T-helper 1 cell (primary cell): ENCODE measurements at places on chromosomes 12 and 14.

GRCh38 chr14:64992328-64992885 lies 5.7 kb downstream of the FNTB start:
- no peak for DNase-seq

GRCh38 chr12:45407981-45408728 lies 192.3 kb downstream of the ANO6 start:
- DNase-seq: no peak

DNA sequence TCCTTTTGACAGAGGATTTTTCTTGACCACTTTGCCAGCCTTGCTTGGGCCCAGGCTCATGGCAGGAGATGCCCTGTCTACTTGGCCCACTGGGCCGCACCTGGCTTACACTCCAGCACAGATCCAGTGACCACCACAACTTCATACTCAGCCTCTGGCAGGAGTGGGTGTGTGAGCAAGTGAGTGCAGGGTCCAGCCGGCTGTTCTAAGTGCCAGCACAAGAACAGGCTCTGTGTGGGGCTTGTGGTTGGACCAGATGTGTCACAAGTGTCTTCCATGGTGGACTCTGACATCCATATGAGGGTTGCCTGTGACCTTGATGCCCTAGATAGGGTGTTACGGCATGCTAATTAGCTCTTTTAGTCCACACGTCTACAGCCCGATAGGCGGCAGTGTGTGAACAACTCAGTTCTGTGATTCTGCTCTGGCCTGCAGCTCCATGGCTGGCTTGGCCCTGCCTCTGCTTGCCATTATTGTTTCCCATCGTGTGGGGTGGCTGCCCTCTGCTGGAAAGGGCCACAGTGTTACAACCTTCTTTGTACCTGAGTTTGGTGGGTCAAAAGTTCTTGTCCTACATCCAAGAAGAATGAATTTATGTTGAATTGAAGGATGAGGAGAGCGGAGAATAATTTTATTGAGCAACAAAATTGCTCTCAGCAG lies 1089.1 kb downstream of the SLC6A15 start:
- DNase-seq: no peak

DNA sequence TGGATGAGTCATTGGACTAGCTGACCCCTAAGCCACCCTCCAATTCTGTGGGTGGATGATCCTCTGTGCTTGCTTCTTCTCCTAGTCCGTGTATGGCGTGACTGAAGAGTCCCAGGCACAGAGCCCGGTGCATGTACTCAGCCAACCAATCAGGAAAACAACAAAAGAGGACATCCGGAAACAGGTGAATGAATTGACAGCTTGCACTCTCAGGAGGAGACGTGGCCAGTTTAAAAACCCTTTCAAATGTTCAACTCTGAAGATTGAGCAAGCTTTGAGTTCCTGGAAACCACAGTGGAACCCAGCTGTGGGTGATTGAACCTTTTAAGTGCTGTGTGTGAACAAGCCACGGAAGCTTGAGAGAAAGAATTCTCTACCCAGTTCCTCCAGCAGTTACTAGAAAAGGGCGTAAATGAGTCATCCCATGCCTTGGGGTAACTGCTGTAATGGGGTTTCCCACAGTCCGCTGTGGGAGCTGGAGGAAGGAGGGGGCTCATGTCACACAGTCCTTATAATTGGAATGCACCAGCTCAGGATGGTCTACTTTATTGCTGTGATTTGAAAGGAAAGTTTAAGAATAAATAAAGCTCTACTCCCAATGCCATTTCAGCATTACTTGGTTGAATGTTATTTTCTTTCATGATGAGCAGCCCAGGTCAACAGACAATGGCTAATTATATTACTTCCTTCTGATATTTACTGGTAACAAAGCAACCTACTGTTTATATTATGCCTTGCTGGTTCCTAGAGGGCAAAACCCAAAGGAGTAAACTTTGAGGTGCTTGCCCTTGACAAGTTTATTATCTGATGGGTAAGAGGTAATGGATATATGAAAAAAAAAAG lies 417.0 kb downstream of the DPF3 start:
- DNase-seq: no peak

DNA sequence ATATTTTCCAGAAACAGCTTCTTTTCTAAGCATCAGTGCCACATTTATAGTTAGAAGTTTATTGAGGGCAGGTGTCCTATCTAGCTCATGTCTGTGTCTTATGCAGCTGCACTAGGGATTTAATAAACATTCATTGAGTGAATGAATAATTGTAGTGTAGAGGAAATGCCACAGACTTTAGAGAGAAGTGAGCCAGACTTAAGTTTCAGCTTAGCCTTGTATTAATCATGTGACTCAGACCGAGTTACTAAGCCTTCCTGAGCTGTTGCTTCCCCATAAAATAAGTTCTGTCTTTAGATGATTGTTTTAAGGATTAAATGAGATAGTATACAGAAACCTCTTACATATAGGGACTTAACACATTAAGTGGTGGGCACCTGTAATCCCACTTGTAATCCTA lies 236.1 kb upstream of the DDHD1 start:
- no peak for DNase-seq

GRCh38 chr12:69130064-69130463 lies 109.3 kb upstream of the CPSF6 start:
- DNase-seq: no peak

DNA sequence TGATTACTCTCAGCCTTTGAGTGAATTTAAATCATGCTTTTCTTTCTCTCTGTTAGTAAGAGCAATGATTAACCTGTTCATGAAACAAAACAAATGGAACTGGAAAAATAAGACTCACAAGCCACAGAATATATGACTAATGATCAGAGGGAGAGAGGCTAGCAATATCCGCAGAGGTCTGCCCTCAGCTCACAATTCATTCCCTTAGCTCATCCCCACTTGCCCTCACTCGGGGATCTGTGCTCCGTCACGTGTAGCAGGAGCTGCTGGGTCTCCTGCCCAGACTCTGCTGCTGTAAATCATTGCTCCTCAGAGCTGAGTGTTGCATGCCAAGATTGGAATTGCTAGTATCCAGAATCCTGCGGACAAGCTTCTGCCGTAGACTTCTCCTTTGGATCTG lies 53.1 kb upstream of the GNG2 start:
- DNase-seq: no peak

- no peak for DNase-seq
Observed at GRCh38 chr12:80966001-80966400, 28.3 kb upstream of the LIN7A start.

DNA sequence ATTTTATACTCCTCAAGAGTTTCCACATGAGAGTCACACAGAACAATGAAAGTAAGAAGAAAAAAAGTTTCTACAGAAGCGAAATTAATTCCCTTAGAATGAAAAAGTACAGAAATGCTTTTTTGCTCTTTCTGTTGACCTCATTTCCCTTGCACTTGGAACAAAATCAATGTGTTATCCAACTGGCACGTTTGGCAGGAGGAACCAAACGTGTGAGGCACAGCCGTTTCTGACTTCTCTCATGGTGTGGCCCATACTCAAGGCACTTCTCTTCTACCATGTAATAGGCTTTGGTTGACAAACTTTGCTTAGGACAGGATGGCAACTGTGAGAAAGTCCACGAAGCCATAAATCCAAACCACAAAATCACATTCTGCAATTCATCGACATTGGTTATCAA lies 297.0 kb downstream of the FUT8 start:
- no peak for DNase-seq

DNA sequence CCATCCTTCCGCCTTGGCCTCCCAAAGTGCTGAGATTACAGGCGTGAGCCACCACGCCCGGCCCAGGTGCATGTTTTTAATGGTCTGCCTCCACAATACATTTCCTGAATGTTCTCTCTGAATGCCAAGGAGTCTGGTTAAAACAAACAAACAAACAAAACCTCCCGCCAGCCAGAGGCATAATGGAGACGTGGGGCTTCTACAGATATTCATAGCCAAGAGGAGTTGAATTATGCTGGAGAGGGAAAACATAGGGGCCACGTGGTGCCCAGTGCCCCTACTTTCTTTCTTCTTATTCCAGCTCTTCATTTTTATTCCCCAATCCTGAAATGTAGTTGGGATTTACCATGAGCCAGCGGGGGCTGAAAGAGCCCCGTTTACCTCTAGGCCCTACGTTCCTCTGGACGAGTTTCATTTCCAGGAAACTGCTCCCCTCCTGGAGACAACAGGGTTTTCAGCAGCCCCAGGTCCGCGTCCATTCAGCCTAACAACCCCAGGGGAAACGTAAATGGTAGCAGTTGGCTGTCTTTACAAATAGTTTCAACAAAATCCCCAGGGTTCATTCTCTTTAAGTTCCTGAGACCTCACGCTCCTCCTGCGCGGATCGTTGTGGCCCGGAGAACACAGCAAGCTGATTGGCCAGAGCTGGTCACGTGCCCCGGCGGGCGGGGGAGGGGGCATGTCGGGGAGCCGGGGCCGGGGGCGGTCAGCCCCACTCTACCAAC lies 108.5 kb upstream of the ESRRB start:
- peak; percentile 1 for DNase-seq

GRCh38 chr12:85281636-85282312 lies 1.8 kb downstream of the ALX1 start:
- DNase-seq: no peak

DNA sequence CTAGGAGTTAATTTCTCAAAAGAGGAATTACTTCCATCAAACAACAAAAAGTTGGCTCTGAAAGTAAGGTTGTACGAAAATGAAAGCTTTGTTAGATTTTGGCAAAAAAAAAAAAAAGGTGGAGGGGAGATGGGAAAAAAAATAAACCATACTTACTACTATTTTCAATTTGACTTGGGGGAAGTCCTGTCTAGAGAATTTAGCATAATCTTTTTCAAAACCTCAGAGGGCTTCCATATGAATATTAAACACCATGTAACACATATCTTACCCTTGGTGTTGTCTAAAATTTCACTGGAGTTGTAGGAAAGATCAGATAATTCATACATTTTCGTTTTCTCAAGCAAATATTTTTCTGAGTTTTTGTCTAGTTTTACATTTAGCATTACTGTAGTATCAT lies 17.5 kb downstream of the GRIP1 start:
- DNase-seq: no peak

- no peak for DNase-seq
Observed at GRCh38 chr12:26434299-26435068, 239.1 kb downstream of the SSPN start.

- DNase-seq: no peak
Observed at GRCh38 chr12:99431203-99431602, 216.3 kb upstream of the GARIN6 start.

- no peak for DNase-seq
Observed at GRCh38 chr14:99519347-99519881, 38.2 kb downstream of the CCNK start.

DNA sequence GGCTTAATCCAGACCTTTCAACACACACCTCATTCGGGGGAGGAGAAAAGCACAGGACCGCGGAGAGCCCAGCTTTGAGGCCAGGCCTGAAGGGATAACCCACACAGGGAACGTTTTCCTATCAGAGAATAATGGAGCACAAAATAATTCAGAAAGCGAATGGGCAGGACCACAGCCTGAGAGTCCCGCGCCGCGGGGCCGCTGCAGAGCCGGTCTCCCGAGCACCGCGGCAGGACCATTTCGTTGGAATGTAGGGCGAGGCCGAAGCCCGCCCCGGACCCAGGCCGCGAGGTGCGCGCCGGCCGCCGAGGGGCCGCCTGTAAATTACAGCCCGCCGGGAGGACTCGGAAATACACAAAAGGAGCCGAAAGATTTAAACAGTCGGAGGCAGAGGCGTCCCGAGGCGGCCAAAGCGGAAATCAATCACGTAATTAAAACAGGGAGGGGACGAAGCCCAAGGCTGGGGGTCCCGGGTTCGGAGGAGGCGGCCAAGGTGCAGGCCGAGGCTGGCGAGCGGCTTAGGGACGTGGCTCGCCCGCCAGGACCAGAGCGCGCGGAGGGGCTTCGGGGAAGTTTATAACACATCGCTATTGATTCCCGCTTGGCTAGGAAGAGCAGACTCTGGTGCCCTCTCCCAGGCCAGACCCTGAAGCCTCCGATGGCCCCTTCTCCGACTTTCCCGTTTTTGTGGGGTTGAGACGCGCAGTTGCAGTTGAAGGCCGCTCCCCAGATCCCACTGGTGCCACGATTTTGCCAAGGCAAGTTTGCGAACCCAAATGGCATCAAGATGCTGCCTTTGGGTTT lies 6.3 kb upstream of the HOXC4 start:
- DNase-seq: no peak

GRCh38 chr14:102392506-102392905 lies 29.8 kb downstream of the TECPR2 start:
- no peak for DNase-seq

DNA sequence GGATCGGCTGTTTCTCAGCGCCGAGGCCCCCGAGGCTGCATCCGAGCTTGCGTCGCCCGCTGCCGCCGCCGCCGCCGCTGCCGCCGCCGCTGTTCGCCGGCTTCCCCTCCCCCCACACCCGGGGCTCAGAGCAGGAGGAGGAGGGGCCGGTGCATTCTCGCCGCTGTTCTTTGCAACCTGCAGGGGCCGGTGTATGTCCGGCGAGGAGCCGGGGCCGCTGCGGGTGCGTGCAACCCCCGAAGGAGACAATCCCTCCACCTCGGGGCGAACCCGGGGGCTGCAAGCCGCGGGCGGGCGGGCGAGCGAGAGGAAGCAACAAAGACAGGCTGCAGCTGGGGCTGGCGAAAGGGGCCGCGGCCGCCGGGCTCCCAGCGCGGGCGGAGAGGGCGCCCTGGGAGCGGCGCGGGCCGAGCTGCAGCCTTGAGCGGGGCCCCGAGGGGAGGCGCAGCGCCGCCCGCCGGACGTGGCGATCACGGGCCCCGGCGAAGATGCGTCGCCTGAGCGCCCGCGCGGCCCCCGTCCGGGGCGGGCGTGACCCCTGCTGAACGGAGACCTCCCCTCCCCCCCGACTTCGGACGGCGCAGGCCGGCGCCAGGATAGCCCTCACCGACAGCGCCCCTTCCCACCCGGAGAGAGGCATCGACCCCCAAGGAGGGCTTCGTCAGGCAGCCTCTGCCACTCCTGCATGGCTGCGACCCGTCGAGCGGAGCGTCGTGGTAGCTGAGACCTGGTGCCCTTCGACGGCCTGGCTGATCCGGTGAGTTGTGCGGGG lies 702 bp downstream of the FAM222A start:
- DNase-seq: peak; percentile 28

- DNase-seq: no peak
Observed at GRCh38 chr12:127779301-127780045, 487.5 kb upstream of the TMEM132C start.

DNA sequence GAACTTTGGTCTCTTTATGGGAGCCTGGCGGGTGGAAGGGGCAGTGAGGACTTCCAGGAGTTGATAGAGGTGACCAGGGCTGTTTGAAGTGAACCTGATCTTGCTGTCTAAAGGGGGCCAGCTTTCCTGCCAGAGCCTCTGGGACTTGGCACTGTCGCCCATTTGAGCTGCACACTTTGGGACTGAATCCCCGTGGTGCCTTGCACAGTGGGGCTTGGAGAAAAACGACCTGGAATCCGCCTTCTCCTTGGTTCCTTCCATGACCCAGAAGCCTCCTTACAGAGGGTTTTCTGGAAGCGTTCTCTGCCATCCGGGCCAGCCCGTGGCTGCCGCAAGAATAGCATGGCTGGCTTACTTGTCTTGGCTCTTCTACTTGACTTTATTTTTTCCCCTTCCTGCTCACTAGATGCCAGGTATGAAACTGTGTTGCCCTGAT lies 2.0 kb downstream of the RFLNA start:
- no peak for DNase-seq

GRCh38 chr14:59130462-59130861 lies 58.0 kb upstream of the DAAM1 start:
- no peak for DNase-seq

- no peak for DNase-seq
Observed at GRCh38 chr14:90842726-90843125, 26.5 kb upstream of the TTC7B start.

GRCh38 chr12:132124766-132125425 lies 19.2 kb downstream of the DDX51 start:
- DNase-seq: no peak
